ENCODE measurements at places on chromosomes 12 and 14.

- no peak for DNase-seq
Measured at GRCh38 chr14:76309572-76310162, 66.3 kb upstream of the ESRRB start.

DNA sequence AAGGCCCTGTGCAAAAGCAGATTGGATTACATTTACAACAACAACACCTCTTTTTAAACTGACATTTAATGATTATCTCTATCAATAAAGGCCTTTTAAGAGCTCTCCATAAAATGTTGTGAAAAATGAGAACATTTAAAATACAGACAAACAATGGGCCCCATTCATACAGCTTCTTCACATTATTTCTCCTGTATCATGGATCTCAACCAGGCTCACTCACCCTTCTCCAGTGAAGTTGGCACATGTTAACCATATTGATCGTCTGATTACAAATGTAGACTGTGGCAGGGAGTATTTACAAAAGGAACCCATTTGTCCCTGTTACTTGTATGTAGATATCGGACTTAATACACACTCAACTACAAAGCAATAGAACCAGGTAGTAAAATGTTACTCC, 220.2 kb upstream of the BTG1 start:
- DNase-seq = no peak

- no peak for DNase-seq
Measured at GRCh38 chr12:15535352-15535781, 213.1 kb downstream of the PTPRO start.

DNA sequence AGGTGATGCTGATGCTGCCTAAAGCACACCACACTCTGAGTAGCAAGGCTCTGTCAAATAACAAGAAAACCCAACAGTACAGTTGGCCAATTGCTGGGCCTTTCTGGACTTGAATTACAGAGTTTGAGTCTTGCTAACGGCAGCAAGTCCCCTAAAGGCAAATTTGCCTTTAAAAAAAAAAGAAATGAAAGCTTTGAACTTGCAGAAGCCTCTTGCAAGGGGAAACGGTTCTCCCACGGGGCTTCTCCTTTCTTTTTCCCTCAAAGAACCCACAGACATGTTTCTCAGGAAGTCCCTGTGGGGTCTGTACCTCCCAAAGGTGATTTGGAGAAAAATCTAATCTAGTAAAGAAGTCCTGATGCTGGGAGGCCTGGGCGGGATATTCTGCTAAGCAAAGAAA, 191.3 kb upstream of the MYL2 start:
- DNase-seq = no peak

DNA sequence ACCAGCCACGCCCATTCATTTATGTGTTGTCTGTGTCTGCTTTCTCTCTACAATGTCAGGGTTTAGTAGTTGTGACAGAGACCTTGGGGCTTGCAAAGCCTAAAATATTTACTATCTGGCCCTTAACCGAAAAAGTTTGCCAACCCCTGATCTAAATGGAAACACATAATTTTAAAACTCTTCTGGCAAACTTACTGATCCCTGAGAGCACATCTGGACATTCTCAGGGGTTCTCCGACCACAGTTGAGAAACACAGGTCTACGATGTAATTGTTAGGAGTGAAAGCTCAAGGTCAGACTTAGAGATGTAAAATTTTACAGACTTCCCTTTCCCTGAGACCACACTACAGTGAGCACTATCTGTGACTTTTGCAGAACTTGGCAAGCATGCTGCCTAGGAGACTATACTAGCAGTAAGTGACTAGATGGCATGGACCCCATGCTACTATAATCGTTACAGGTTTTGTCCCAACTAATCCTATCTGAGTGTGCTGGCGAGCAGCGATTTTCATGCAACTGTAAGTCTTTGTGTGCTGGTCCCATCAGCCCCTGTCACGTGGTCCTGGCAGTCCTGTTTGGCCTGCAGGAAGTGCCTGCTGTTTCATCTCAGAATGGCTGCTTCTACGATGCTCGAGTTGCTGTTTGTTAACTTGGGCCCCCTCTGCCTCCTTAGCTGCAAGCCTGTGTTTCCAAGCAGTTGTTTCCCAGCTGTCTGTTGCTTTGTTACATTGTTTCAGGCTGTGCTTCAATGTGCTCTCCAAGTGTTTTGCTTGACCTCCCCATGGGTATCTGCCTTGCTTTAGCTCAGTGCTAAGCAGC, 21.6 kb downstream of the TMTC2 start:
- DNase-seq = no peak

- no peak for DNase-seq
Measured at GRCh38 chr12:80041692-80042091, 57.6 kb upstream of the OTOGL start.

- no peak for DNase-seq
Measured at GRCh38 chr14:97359341-97359740, 562.2 kb downstream of the VRK1 start.

GRCh38 chr12:101759396-101760047, 20.3 kb upstream of the SYCP3 start:
- no peak for DNase-seq

- no peak for DNase-seq
Measured at GRCh38 chr12:3658327-3659163, 94.4 kb downstream of the CRACR2A start.

DNA sequence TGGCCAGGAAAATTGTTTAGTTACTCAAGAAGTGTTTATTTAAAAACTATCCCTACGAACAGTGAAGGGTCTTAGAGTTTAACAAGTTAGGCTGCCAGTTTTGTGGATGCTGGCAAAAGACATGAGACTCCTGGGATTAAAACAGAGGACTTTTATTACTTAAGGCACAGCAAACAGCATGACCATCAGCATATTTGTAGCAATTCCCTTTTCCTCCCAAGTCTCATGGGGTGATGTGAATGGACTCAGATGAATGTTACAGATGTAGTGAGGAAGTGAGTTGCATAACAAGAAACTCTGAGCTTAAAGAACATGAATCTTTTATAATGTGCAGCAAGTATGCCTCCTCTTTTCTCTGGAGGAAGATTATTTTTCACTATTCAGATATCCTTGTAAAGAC, 695.8 kb downstream of the RPS29 start:
- no peak for DNase-seq

DNA sequence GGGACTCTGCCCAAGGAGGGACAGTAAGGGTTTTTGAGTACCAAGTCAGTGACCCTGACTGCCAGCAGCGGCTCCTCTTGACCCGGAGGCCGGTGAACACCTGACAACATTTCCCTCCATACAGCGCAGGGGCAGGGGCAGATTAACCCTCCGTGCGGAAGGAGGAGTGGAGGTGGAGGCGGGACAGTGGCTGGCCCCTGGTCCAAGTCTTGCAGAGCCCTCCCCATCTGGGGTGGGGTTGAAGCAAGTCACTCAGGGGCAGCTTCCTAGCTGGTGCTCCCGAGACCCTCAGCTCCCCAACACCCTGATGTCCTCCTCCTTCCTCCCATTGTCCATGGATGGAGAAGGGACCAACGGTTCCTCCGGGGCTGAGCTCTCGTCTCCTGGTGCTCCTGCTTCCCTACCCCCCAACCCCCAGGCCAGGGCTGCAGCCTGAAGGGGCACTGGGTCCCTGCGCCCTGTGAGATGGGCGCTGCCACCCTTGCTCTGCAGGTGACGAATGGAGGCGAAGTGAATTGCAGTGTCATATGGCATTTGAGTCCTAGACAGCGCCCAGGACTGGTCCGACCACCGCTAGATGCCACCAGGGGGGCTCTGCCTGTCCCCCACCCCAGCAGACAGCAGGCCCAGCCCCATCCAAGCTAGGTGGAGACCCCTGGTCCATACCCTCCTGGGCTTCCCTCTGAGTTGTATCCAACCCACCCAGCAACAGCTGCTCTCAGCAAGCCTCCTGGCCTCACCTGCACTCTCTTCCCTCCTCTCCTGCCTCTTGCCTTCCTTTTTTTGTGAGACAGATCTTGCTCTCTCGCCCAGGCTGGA, 7.0 kb upstream of the AMN start:
- DNase-seq = no peak

DNA sequence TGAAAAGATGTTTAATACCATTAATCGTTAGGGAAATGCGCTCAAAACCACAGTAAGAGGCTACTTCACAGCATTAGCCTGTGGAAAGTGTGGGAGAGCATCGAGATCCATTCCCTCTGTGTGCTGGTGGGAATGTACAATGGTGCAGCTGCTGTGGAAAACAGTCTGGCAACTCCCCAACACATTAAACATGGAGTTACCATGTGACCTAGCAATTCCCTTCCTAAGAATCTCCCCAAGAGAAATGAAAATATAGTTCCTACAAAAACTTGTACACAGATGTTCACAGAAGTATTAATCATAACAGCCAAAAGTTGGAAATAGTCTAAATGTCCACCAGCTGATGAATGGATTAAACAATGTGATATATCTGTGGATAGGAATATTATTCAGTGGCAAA, 23.8 kb downstream of the MLXIP start:
- DNase-seq = no peak

GRCh38 chr12:83932011-83932410, 980.6 kb downstream of the SLC6A15 start:
- DNase-seq = no peak

GRCh38 chr14:68380329-68380741, 412.5 kb downstream of the ZFP36L1 start:
- no peak for DNase-seq

DNA sequence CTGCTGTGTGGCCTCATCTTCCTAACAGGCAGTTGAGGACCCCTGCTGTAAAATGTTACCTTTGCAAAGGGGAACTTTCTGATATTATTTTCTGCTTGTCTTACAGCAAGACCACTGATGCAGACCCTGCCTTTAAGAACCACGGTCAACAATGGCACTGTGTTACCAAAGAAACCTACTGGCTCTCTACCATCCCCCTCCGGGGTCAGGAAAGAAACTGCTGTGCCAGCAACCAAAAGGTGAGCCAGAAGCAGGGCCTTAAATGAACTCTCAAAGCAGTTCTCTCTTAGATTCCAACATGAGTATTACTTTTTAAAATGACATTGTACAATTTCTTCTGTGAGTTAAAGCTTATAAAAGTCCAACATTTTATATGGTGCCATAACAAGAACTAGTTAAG, 72.2 kb downstream of the EML1 start:
- DNase-seq = no peak
